ENCODE measurements at places on chromosomes 7 and 10.

- peak; percentile 69 for DNase-seq
- no peaks in the 10 kb centered on the region for H3K4me1 ChIP-seq
- peak within 1 kb of the TSS; percentile 5 for H3K27ac ChIP-seq
- no peaks in the 10 kb centered on the region for H3K27me3 ChIP-seq
- no peaks in the 10 kb centered on the region for H3K36me3 ChIP-seq
Measured at GRCh38 chr10:17454161-17455014, at the start of gene ST8SIA6. Gene ST8SIA6 (minus strand): TSS chr10:17454595. CDS start chr10:17454255, 340 bp downstream.

GRCh38 chr10:73856261-73856660, 18.1 kb downstream of the CAMK2G start:
- DNase-seq: no peak
- H3K36me3 ChIP-seq: peaks cover 63% of the 10 kb centered on the region
- H3K27ac ChIP-seq: peak overlapping the region; percentile 36
- H3K4me1 ChIP-seq: peaks cover 54% of the 10 kb centered on the region
- no peak overlapping the region for H3K4me3 ChIP-seq

- H3K4me1 ChIP-seq: peaks cover 19% of the 10 kb centered on the region
- no peaks in the 10 kb centered on the region for H3K36me3 ChIP-seq
- no peak overlapping the region for H3K27ac ChIP-seq
- no peak overlapping the region for H3K4me3 ChIP-seq
- H3K27me3 ChIP-seq: peaks cover 67% of the 10 kb centered on the region
- no peak for DNase-seq
Measured at GRCh38 chr7:155450970-155451801, 6.7 kb upstream of the EN2 start.

DNA sequence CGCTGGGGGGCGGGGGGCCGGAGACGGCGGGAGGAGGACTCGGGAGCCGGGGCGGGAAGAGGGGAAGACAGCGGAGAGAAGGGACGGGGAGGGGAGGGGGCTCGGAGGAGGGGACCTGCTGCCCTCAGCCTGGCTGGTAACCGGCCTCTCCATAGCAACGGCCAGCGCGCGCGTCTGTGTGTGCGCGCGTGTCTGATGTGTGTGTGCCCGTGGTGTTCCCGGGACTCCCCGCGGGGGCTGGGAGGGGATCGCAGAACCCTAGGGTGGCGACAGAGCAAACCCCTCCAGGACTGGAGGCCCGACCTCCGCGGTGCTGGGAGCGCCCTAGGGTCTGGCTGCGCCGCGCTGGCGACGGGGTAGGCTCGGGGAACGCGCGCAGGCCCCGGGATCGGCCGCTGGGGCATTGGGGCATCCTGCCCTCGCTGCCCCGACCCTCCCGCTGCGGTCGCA, 356.3 kb downstream of the DNAJB6 start:
- peaks cover 9% of the 10 kb centered on the region for H3K4me1 ChIP-seq
- H3K4me3 ChIP-seq: no peak overlapping the region
- DNase-seq: no peak
- no peaks in the 10 kb centered on the region for H3K36me3 ChIP-seq
- peaks cover 63% of the 10 kb centered on the region for H3K27me3 ChIP-seq

DNA sequence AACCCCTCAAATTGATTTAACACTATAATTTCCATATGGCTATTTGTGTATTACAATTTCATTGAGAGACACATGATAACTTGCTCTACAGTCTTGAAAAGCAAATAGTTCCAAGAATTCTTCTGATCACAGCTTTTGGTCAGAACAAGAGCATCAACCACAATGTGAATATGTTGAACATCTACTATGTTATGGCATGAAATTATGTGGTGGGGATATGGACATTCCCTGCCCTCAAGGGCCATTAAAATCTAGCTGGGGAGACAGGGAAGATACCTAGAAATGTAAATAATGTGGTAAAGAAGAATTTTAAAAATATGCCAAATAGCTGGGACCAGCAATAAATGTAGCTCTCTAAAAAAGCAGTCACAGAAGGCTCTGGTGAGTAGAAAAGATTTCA, 262.2 kb downstream of the FZD1 start:
- no peak for DNase-seq
- H3K36me3 ChIP-seq: no peaks in the 10 kb centered on the region
- H3K27me3 ChIP-seq: no peaks in the 10 kb centered on the region

GRCh38 chr7:123220396-123220795, 20.6 kb upstream of the SLC13A1 start:
- no peak overlapping the region for H3K4me3 ChIP-seq
- no peaks in the 10 kb centered on the region for H3K36me3 ChIP-seq
- no peak overlapping the region for H3K27ac ChIP-seq
- H3K4me1 ChIP-seq: no peaks in the 10 kb centered on the region

- no peak overlapping the region for H3K27ac ChIP-seq
- no peaks in the 10 kb centered on the region for H3K27me3 ChIP-seq
- H3K4me1 ChIP-seq: no peaks in the 10 kb centered on the region
- DNase-seq: no peak
- H3K4me3 ChIP-seq: no peak overlapping the region
Measured at GRCh38 chr10:78600740-78601139, 468.0 kb upstream of the ZMIZ1 start.

DNA sequence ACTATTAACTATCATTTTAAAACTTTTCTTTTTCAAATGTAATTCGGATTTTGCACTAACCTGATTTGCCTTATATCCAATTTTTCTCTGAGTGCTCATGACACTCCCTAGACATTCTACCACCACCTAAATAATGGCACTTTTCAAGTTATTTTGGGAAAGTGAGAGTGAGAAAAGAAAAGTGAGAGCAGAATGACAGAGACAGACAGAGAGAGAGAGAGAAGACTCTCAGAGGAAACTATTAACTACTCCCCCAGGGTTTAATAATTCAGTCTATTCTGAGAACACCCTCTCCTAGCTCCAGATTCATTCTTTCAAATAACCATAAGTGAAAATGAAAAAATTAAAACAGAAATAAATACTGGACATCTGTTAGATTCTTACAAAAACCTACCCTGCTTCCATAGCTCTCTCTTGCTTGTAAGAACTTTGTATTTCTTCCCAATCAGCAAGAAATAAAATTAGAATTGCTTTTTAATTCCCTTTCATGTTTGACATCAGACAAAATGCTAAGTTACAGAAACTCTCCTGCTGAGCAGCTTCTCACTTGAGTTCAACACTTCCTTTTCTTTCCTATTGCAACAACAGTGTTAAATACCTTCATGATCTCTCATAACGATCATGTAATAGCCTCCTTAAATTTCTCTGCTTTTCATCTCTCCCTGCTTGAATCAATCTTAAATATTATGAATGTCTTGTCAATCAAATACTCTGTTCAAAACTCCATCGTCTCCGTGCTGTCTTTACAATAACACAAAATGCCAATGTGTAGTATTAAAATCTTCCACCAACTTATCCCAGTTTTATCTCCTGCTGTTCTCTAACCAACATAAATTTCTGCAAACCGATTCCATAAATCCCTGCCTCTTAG, 191.7 kb downstream of the SEMA3E start:
- H3K36me3 ChIP-seq: no peaks in the 10 kb centered on the region
- H3K4me3 ChIP-seq: no peak overlapping the region
- H3K4me1 ChIP-seq: no peaks in the 10 kb centered on the region
- no peak for DNase-seq
- H3K27me3 ChIP-seq: no peaks in the 10 kb centered on the region

Data from psoas muscle (tissue), 8 donors.